ENCODE measurements at places on chromosomes 12 and 14.

DNA sequence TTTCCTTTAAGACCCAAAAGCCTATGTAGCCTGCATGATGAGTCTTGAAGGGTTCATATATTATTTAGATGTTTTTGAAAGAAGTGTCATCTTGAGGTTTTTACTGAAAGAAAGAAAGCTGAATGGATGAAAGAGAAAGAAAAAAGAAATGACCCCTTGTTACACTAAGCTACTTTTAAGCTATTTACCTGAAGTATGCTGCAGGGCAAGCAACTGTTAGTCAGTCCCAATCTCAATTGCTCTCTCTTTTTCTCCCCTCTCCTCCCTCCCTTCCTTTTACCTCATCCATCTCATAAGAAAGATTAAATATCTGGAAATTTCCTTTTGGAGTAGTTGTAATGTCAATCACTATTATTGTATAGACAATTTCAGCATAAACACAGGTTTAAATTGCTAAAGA, 512.4 kb downstream of the TMTC2 start:
- no peak for DNase-seq

GRCh38 chr12:2629051-2629450, 165.7 kb upstream of the FKBP4 start:
- DNase-seq, result no peak

GRCh38 chr12:128977441-128977840, 124.2 kb downstream of the GLT1D1 start:
- no peak for DNase-seq

DNA sequence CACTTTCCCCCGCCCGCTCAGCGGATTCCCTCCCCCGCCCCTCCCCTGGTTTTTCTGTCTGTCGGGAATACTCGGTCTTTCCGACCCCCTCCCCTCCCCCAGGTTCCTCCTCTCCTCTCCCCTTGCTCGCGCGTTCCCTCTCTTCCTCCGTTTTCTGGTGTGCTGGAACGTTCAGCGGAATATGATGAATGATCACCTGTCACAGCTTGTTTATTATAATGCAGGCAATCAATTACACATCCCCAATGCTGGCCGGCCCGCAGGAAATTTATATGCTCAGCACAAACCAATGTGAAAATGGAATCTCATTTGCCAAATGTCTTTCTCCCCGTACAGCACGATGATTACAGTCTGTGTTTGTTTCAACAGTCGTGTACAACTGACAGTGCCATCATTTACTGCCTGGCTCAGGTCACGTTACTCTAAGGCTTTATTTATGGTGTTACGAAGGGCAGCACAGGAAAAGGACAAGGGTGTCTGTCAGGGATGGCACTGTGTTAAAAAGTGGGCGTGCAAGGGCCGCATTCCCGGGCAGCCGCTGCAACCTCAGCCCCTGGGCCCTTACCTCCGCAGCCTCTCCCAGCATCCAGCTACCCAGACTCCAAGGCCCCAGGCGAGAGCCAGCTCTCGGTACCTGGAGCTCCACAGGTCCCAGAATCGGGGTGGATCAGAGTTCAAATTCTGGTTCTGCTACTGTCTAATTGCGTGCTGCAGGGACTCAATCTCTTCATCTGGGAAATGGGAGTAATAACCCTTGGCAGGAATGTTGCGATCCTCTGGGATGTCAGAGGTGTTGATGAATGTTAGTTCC, 24.7 kb upstream of the MAP1LC3B2 start:
- no peak for DNase-seq
